ENCODE measurements at places on chromosomes 4 and X. TPM values are rescaled to one million over a fixed set of nuclear protein-coding genes. Genes with fewer than 3 reads are reported as not detected.

DNA sequence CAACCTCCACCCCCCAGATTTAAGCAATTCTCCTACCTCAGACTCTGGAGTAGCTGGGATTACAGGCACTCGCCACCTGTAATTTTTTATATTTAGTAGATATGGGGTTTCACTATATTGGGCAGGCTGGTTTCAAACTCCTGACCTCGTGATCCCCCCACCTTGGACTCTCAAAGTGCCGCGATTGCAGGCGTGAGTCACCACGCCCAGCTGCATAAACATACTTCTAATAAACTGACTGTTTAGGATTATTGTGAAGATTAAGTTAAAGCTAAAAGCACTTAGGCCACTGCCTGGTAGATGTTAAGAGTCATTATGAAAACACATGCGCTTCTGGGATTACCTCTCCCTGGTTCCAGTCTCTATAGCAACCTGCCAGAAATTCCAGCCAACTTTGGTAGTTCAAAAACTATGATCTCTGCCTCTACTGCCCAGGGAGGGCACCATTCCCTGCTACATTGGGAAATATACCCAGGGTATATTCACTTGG is 30.2 kb upstream of the GRIA3 start:
- H3K36me3 ChIP-seq, result no peaks in the 10 kb centered on the region
- DNase-seq, result no peak
- no peak overlapping the region for H3K27ac ChIP-seq

- no peak overlapping the region for H3K27ac ChIP-seq
- no peak overlapping the region for H3K4me3 ChIP-seq
- H3K27me3 ChIP-seq, result no peaks in the 10 kb centered on the region
- no peak for DNase-seq
- H3K4me1 ChIP-seq, result peaks cover 22% of the 10 kb centered on the region
- H3K36me3 ChIP-seq, result peaks cover 5% of the 10 kb centered on the region
Observed at GRCh38 chr4:74202062-74202586, 44.2 kb downstream of the MTHFD2L start.

DNA sequence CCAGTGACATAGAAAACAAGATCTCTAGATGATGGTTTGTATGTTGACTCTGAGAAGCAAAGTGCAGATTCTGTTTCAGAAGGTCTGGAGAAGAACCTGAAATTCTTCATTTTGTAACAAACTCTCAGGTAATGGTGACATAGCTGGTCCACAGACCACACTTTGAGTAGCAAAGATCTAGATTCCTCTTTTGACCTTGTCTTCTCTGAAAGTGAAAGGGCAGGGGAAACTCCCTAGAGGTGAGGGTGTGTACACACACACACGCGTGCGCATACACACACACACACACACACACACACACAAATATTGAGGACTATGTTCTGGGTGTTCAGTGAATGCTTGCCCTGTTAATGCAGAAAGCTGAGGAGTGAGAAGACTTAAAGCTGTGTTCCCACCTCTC is 110.1 kb downstream of the NHSL2 start:
- peaks cover 12% of the 10 kb centered on the region for H3K4me1 ChIP-seq
- no peak overlapping the region for H3K4me3 ChIP-seq
- peak; percentile 32 for DNase-seq

DNA sequence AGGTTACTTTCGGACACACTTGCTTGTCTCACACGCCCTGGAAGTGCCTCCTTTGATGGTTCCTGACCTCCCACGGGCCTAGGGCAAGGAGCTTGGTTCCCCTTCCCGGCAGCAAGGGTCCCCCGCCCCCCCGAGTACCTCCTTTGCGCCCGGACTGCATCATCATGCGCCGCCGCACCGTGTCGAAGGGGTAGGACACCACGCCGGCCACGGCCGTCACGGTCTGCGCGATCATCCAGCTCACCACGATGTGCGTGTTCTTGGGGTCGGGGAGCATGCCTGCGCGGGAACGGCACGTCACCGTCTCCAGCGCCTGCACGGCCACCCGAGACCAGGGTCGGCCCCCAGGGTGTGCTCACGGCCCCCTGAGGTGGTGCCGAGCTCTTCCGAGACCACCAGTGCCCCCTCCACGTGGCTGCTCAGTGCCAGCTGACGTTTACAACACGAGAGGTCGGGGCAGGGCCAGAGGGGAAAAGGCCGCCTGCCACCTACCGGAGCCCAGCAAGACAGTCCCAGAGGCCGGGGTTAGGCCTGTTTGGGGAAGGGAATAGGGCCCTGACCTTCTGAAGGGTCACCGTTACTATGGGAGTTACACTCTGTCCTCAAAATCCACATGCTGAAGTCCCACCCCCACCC is 4.7 kb downstream of the SLC25A6 start:
- peaks cover 21% of the 10 kb centered on the region for H3K4me1 ChIP-seq
- no peak overlapping the region for H3K27ac ChIP-seq
- no peak for DNase-seq
- peaks cover 36% of the 10 kb centered on the region for H3K36me3 ChIP-seq
- H3K4me3 ChIP-seq, result no peak overlapping the region
- no peaks in the 10 kb centered on the region for H3K27me3 ChIP-seq

GRCh38 chrX:47217121-47217851 is 1.2 kb upstream of the CDK16 start:
- H3K36me3 ChIP-seq, result peaks cover 35% of the 10 kb centered on the region
- H3K4me3 ChIP-seq, result peak overlapping the region; percentile 86
- no peak for DNase-seq
- H3K4me1 ChIP-seq, result peaks cover 42% of the 10 kb centered on the region
- H3K27ac ChIP-seq, result peak overlapping the region; percentile 99
- no peaks in the 10 kb centered on the region for H3K27me3 ChIP-seq

Gene CFP
- 0.57 TPM for total RNA-seq

Gene GABRE
- 1.4 TPM for total RNA-seq
